ENCODE measurements at places on chromosomes 13 and 19.

GRCh38 chr13:64591971-64592370 is 2638.2 kb downstream of the PCDH9 start:
- no peak for DNase-seq

DNA sequence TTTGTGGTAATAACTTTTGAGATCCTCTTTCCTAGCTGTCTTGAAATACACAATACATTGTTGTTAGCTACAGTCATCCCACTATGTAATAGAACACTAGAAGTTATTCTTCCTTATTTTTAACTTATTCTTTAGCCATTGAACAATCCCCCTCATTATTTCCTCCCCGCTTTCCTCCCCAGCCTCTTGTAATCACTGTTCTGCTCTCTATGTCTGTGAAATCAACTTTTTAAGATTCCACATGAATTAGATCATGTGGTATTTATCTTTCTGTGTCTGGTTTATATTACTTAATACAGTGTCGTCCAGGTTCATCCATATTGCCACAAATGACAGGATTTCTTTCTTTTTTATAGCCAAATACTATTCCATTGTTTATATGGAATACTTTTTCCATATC is 72.9 kb downstream of the SLC10A2 start:
- no peak for DNase-seq

GRCh38 chr19:639253-640160 is at the start of gene FGF22:
Gene FGF22 (plus strand): TSS chr19:639879. CDS start chr19:639926, 47 bp downstream.
- DNase-seq: peak; percentile 94

DNA sequence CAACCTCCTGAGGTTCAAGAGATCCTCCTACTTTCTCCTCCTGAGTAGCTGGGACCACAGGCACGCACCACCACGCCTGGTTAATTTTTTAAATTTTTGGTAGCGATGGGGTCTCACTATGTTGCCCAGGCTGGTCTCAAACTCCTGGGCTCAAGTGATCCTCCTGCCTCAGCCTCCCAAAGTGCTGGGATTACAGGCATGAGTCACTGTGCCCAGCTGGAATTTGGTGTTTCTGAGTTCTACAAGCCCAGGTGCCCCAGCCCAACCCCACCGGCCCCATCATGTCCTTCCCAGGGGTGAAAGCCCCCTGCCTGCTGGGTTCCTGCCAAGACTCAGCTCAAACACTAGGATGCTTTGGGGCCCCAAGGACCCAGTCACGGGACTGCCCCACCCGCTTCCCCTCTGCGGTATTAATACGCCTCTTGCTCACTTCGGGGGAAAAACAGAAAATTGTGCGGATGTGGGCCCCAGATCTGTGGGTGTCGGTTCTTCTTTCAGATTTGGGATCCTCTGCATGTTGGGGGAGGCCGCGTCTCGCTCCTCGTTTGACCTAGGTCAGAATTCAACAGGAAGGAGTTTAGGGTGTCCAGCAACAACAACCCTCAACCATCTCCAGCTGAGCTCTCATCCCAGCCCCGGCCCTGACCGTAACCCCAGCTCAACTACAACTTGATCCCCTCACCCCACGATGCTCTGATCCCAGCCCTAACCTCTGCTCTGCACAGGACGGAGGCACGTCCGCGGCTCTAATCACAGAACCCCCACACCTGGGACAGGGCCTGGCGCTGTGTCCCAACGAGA is 3.7 kb upstream of the FCER2 start:
- peak; percentile 84 for DNase-seq

GRCh38 chr19:45150751-45151281 is 10.0 kb downstream of the NKPD1 start:
- no peak for DNase-seq

- DNase-seq: no peak
Measured at GRCh38 chr19:18274781-18275356, 617 bp upstream of the IQCN start.

DNA sequence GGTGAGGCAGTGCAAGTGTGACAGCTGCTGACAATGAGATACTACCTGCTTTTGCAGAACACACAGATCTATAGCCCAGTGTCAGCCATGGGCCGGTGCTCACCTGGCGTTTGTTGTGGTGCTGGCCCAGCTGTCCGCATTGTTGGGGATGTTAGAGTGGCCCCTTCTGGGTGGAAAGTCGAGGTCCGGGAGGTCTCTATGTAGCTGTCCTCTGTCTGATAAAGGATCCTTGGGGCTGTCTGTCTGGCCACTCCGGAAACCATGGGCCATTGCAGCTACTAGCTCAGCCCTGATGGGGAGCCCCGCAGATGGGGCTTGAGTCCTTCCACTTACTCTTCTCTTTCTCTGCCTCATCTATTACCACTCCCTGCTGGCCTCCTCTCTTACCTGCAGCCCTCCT is 181.5 kb upstream of the TSHZ3 start:
- no peak for DNase-seq

GRCh38 chr19:18017275-18018083 is 9.5 kb downstream of the ARRDC2 start:
- DNase-seq: no peak

DNA sequence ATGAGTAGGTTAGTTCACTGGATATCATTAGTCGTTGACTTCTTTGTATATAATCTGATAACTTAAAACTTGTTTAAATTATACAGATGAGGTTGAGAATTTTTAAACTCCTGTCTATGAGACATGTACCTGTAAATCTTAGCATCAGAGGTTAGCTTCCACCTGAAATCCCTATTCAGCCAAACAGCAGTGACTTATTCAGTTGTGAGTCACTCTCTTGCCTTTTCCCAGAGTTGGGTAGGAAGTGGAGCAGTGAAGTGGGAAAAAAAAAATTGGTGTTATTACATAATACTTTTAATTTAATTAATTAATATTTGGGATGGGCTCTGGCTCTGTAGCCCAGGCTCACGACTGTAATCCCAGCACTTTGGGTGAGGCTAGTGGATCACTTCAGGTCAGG is 32.9 kb downstream of the ZNF701 start:
- no peak for DNase-seq

DNA sequence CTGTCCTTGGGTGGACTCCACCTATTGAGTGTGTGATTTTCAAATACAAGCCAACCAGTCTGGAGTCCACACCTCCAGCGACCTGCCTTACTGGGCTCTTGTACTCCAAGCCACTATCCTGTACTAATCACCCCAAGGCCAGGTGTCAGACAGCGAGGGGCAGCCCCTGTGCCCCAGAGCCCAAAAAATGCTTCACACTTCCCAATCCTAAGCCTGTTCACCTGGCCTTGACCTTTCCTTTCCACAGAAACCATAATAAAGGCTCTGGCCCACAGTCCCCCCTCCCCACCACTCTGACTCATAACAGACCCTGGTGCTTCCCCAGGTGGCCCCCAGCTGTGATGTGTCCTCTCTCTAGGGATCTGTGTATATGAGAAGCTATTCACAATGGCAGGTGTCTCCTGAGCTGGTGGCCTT is 3.9 kb downstream of the CD209 start:
- no peak for DNase-seq

GRCh38 chr13:99221567-99222239 is 21.0 kb downstream of the UBAC2 start:
- no peak for DNase-seq

DNA sequence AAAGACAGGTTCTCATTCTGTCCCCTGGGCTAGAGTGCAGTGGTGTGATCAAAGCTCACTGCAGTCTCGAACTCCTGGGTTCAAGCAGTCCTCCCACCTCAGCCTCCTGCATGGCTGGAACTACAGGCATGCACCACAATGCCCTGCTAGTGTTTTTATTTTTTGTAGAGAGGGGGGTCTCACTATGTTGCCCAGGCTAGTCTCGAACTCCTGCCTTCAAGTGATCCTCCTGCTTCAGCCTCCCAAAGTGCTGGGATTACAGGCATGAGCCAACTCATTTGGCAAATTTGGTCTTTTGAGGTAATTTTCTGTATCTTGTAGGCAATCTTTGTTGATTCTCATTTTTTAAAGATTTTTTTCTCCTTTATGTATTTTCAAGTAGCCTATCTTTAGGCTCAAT is 205.7 kb downstream of the ZIC5 start:
- no peak for DNase-seq

DNA sequence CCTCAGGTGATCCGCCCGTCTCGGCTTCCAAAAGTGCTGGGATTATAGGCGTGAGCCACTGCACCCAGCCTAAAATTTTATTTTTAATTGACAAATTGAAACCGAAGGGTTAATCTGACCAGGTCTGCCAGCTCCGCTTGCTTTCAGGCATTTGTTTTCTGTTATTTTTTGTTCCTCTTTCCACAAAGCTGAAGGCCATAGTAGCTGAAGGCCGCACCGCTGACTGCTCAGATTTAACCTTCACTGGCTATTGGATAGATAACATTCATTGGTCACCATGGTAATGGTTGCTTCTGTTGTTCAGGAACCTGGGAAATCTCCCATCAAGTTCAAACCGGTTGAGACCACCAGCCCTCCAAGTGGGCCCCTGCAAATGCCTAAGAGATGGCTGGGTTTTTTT is 124.5 kb upstream of the USP29 start:
- no peak for DNase-seq

- DNase-seq: no peak
Measured at GRCh38 chr13:78305171-78305570, 298.2 kb downstream of the POU4F1 start.

DNA sequence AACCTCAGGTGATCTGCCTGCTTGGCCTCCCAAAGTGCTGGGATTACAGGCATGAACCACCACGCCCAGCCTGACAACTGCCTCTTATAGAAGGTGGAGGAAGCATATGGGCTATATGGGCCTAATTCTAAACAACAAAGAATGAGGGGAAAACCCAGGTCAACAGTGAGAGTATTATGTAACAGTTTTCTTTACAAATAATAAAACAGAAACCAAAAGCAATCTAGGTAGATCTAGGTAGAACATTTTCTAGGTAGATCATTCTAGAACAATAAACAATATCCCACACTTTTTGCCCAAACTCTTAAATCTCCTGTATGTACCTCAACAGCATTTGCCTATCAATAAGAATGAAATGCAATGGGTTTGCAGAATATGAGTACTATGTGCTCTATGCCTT is 267.4 kb downstream of the ABCC4 start:
- DNase-seq: no peak

Measured in T-cell (primary cell).